ENCODE measurements at places on chromosomes 5 and 9.

DNA sequence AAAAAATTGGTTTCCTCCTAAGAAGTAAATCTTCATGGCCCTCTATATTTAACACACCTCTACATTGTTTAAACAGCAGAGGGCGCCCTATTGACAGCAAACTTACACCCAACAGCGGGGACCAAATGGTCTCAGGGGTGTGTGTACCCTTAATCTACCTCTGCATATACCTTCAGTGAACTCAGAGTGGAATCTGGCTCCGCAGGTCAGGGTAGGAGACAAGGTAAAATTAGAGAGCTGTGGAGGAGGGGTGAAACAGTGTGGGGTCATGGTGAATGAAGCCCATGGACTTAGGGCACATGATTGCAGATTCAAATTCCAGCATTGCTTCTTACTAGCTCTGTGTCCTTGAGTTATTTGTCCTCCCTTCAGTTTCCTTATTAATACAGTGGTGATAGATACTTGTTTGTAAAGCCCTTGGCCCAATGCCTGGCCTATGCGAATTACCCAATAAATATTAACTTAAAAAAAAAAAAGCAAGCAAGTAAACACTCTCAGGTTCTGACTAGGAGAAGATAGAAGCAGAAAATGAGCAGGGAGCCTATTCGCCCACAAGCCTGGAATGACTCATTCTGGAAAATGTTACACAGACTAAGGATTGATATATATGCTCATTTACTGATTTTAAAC lies 122.9 kb downstream of the CAVIN4 start:
- no peak for ATAC-seq

- ATAC-seq = no peak
Observed at GRCh38 chr9:89721176-89721700, 116.4 kb downstream of the GADD45G start.

GRCh38 chr5:127840198-127840524 lies 137.0 kb downstream of the CCDC192 start:
- peak; percentile 38 for ATAC-seq

- no peak for ATAC-seq
Observed at GRCh38 chr5:168137265-168137664, 154.2 kb upstream of the WWC1 start.

DNA sequence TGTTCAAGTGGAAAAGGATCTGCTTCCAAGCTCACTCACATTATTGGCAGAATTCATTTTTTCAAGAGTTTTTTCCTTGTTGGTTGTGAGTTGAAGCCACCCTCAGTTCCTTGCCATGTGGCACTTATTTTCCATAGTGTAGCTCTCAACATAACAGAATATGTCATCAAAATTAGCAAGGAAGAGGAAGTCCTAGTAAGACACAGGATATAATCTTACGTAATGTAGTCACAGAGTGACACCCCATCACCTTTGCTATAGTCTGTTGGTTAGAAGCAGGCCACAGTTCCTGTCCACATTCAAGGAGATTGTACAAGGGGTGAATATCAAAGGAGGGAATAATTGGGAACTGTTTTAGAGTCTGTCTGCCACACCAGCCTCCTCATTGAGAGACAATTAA lies 15.7 kb downstream of the IRGM start:
- no peak for ATAC-seq

DNA sequence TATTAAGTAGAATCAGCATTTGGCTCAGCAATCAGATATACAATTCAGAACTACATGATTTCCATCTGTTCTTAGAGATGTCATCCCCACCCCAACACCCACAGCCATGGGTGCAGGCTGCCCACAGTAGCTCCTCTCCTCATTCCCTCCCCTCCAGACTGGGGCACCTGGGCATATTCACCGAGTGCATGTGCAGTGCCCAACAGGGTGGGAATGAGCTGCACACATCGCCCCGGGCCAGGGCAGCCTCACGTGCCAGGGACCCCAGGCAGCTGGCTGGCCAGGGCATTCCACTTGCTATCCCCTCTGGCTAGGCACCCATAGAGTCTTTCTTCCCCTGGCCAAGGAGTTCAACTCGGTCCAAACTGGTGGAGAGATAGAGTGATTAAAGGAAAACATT lies 461.9 kb upstream of the NUDT12 start:
- peak; percentile 41 for ATAC-seq

- no peak for ATAC-seq
Observed at GRCh38 chr5:33470544-33470943, 29.8 kb downstream of the TARS1 start.

- ATAC-seq = no peak
Observed at GRCh38 chr5:173454361-173454735, 126.1 kb upstream of the STC2 start.

GRCh38 chr9:133690081-133690561 lies 48.0 kb downstream of the SARDH start:
- no peak for ATAC-seq

DNA sequence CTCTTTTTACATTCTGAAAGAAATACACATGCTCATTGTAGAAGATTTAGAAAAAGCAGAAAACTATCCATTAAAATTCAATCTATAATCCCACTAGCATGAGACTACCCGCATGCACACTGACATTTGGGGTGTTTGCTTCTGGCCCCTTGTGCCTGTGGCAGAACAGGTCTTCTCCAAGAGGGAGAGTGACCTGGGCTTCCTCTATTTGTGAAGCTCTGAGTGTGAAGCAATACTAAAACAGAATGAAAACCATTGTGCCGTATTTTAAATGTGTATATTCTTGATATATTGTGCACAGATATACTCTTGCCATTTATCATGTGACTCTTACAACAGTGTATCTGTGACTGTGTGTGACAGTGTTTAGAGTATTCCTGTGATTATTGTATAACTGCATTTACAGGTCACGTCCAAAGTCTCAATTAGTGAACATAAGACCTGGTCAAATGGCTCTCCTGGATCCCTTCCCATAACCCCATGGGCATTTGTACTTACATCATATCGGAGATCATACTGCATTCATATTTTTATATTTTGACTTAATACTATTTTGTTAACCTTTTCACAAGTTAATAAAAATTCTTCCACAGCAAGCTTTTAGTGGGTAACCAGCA lies 14.7 kb upstream of the CPEB4 start:
- ATAC-seq = no peak

DNA sequence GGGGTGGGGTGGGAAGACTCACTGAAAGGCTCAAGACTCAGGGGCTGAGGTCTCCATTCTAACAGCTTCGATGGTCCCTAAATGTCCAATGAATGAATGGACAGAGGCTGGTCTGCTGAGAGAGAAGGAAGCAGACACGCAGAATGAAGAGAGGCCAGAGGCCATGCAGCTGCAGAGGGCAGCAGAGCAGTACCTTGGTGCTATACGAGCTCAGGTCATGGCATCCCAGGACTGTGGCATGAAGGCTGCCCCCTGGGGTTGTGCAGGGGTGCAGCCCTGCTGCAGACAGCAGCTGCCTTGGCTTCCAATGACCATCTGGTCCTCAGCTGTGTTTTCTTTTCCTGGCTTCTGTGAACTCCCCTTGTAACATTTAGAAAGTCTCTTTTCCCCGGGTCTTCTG lies 15.2 kb upstream of the CORO2A start:
- ATAC-seq = no peak

GRCh38 chr9:104850786-104851545 lies 77.0 kb downstream of the ABCA1 start:
- ATAC-seq = no peak

DNA sequence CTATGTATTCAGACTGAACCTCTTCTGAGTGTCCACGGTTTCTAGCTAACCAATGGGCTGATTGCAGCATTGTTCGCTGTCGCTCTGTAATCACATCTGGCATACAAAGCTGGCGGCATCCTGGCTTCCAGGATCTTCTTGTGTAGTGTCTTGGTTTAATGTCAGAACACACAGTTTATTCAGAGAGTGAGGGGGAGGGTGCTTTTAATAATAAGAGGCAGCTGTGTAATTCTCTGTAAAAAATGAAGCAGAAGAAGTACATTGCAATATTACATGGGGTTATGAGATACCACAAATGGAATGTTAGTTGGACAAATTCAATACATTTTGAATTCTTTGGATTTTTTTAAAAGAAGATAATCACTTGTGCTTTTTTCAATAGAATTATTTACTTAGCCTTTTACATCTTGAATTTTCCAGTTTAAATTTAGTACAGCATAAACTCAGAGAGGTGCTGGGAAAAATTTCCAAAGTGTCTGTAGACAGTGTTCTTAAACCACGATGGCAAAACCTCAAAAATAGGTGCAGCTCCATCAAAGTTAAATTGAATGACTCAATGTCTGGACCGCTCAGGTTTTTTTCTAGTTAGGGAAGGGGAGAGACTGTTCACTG lies 206.0 kb downstream of the PCSK1 start:
- no peak for ATAC-seq

GRCh38 chr5:169956756-169957155 lies 23.5 kb downstream of the INSYN2B start:
- no peak for ATAC-seq

DNA sequence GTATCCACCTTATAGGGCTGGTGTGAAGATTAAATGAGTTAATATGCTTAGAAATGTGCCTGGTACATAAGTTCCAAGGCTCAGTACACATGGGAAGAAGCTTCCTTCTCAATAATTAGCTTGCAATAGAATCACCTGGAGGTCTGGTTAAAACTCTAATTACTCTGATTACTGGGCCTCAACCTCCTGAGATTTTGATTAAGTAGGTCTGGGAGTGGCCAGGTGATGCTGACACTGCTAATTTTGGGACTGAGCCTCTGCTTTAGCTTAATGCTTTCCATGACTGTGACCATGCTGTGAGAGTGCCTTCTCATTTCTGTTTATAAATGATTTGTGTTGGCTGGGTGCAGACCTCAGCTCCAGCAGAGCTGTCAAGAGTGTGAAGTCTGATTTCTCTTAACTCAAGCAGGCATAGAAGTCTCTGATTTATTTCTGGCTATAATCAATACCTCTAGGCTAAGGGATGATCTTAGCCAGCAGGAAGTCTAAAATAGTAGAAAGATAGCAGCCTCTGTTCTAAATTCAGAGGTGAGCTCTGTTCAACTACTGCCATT lies 85.3 kb upstream of the ZNF608 start:
- no peak for ATAC-seq

DNA sequence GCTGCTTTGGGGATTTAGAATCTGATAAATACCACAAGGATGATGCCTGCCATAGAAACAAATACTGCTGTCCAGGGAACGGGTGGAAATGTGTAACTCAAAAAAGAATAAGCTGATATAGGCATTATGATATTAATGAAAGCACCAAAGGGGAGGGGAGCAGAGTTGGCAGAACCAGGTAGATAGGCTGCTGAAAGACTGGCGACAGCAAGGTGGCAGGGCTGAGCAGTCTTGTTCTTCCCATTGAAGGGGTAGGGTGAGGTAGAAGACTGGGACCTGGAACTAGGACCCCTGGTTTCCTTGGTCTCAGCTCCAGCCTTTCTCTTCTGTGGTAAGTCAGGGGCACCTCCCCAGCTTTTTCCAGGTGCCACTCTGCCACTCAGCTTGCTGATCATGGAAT lies 31.4 kb upstream of the TMOD1 start:
- no peak for ATAC-seq

GRCh38 chr5:5360941-5361520 lies 61.4 kb upstream of the ICE1 start:
- ATAC-seq = no peak

- ATAC-seq = no peak
Observed at GRCh38 chr9:37574241-37574721, 1.9 kb downstream of the FBXO10 start.

- no peak for ATAC-seq
Observed at GRCh38 chr5:36058776-36059175, 7.9 kb downstream of the UGT3A2 start.

DNA sequence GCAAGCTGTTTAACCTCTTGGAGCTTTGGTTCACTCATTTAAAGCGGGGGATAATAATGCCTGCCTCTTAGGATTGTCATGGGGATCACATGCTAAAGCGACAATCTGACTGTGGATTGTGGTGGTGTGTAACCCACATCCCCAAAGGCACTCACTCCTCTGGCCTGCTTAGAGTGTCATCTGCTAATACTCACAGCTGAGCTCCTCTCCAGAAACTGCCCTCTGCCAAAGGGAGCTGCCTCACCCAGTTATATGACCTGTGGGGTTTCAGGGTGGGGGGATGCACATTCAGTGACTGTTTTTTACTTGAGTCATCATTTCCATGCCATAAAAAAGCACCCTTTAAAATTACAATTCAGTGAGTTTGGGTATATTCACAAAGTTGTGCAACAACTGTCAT lies 110.0 kb upstream of the SPOCK1 start:
- ATAC-seq = no peak

DNA sequence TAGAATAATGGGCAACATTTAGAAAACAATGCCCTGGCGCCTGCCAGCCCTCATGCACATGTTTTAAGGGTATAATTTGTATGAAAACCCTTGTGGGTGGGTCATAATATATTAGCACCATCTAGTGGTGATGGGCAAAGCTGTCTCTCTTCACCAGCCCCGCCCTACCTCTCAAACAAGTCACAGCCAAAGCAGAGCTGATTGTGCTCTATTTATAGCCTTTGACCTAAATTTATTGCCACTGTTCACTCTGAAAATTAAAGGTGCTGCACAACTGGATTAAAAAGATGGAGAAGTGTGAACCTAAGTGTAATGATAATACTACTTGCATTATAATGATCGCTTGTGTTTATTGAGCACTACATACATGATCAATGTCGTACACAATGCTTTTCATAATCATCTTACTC lies 131.9 kb upstream of the ANKH start:
- ATAC-seq = peak; percentile 89

- no peak for ATAC-seq
Observed at GRCh38 chr9:26954050-26954508, 2.1 kb upstream of the IFT74 start.

DNA sequence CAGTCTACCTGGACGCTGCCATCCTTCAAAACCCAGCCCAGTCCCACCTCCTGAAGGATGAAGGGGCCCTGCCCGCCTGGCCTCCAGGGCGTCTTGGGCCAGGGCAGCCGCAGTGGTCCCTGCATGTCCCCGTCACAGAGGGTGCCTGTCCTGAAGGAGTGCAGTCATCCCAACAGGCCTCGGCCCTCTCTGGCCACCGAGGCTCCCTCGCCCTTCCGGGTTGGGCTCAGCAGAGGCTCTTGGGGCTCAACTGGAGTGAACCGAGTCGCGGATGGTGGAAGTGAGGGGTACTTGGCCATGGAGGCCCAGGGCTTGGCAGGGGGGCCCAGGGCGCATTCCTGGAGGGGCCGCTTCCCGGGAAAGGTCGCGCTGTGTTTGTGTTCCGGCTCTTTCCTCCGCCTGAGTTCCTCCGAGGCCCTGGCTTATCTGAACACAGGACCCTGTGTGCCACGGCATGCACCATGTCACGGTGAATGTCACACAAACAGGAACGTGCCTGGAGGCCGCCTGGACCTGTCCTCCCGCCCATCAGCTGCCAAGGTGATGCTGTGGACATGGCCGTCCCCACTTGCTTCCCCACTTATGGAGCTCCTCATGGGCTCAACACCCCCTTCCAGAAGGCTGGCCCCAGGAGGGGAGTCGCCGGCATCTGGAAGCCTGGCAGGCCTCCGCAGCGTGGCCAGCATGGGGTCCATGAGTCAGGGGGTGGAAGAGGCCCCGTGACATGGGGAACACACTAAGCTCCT lies 25.7 kb upstream of the OBP2B start:
- peak; percentile 28 for ATAC-seq

- ATAC-seq = no peak
Observed at GRCh38 chr9:21002040-21002439, 29.4 kb downstream of the HACD4 start.
